ENCODE measurements at places on chromosomes 7 and 10. TPM values are rescaled to one million over a fixed set of nuclear protein-coding genes. Genes with fewer than 3 reads are reported as not detected.

The CHCHD3 gene
- 190 TPM for polyA plus RNA-seq

The ANKRD1 gene
- polyA plus RNA-seq: not detected

The SYT15B gene
- polyA plus RNA-seq: not detected

The LRRN3 gene
- not detected for polyA plus RNA-seq

The SRGN gene
- polyA plus RNA-seq: 385 TPM

The TCF7L2 gene
- 0.28 TPM for polyA plus RNA-seq

The GFRA1 gene
- 0.01 TPM for polyA plus RNA-seq

The VPS37D gene
- not detected for polyA plus RNA-seq

The GDF2 gene
- polyA plus RNA-seq: not detected

The TNS3 gene
- 0.37 TPM for polyA plus RNA-seq

The FRMD4A gene
- polyA plus RNA-seq: 40.9 TPM

The HOXA7 gene
- polyA plus RNA-seq: not detected

The MRC1 gene
- not detected for polyA plus RNA-seq

The DYNC1I1 gene
- polyA plus RNA-seq: not detected

The SVOPL gene
- polyA plus RNA-seq: not detected

The SLC39A12 gene
- polyA plus RNA-seq: 0.54 TPM

The GPR15LG gene
- polyA plus RNA-seq: 5.0 TPM

The SNCG gene
- 1.3 TPM for polyA plus RNA-seq

The UCMA gene
- polyA plus RNA-seq: not detected

The AMZ1 gene
- 1.0 TPM for polyA plus RNA-seq

The PLEKHS1 gene
- not detected for polyA plus RNA-seq

The HPSE2 gene
- not detected for polyA plus RNA-seq

The CNNM1 gene
- polyA plus RNA-seq: not detected

The ZNF485 gene
- polyA plus RNA-seq: 5.3 TPM

The DGKB gene
- not detected for polyA plus RNA-seq

The C10orf105 gene
- polyA plus RNA-seq: not detected

The MOGAT3 gene
- polyA plus RNA-seq: not detected

The NUDT13 gene
- polyA plus RNA-seq: 1.7 TPM

The PSPH gene
- 26.1 TPM for polyA plus RNA-seq

The AGAP4 gene
- 3.2 TPM for polyA plus RNA-seq

The ANKRD61 gene
- polyA plus RNA-seq: 0.68 TPM

The EBF3 gene
- polyA plus RNA-seq: not detected

The OTUD1 gene
- 0.39 TPM for polyA plus RNA-seq

The HOXA2 gene
- polyA plus RNA-seq: not detected

The ABCB1 gene
- polyA plus RNA-seq: 1.3 TPM

The NEUROG3 gene
- polyA plus RNA-seq: not detected

The HOGA1 gene
- not detected for polyA plus RNA-seq

The ITGA8 gene
- not detected for polyA plus RNA-seq

The LIPN gene
- polyA plus RNA-seq: not detected

The URGCP gene
- polyA plus RNA-seq: 23.9 TPM

The RASSF4 gene
- polyA plus RNA-seq: 16.9 TPM

The WDR86 gene
- not detected for polyA plus RNA-seq

The GARS1 gene
- polyA plus RNA-seq: 210 TPM

The FXYD4 gene
- not detected for polyA plus RNA-seq

The VTI1A gene
- 38.5 TPM for polyA plus RNA-seq

The GNB2 gene
- 33.6 TPM for polyA plus RNA-seq

The GATAD1 gene
- polyA plus RNA-seq: 7.3 TPM

The GSTO2 gene
- 0.34 TPM for polyA plus RNA-seq

The TMEM72 gene
- not detected for polyA plus RNA-seq

All from GM12878 (cell line).